ENCODE measurements at places on chromosomes 3 and 15.

- DNase-seq: no peak
Observed at GRCh38 chr3:170467571-170468147, 49.0 kb downstream of the CLDN11 start.

DNA sequence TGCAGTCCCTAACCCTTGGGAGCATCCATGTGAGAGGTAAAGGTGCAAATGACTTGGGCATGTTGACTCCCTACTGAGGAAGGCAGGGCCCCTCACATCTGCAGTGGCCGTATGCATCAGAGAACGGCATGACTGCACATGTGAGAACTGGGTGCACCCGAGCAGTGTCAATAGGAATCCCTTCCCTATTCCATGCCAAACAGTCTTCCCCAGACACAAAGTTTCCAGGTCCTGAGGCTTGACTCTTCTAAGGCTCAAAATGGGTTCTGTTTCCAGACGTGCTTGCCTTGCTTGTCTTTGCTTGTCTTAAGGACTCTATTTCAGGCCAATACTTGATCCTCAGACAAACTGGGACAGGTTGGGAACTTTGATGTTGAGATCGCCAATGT lies 20.5 kb upstream of the ANPEP start:
- no peak for DNase-seq

DNA sequence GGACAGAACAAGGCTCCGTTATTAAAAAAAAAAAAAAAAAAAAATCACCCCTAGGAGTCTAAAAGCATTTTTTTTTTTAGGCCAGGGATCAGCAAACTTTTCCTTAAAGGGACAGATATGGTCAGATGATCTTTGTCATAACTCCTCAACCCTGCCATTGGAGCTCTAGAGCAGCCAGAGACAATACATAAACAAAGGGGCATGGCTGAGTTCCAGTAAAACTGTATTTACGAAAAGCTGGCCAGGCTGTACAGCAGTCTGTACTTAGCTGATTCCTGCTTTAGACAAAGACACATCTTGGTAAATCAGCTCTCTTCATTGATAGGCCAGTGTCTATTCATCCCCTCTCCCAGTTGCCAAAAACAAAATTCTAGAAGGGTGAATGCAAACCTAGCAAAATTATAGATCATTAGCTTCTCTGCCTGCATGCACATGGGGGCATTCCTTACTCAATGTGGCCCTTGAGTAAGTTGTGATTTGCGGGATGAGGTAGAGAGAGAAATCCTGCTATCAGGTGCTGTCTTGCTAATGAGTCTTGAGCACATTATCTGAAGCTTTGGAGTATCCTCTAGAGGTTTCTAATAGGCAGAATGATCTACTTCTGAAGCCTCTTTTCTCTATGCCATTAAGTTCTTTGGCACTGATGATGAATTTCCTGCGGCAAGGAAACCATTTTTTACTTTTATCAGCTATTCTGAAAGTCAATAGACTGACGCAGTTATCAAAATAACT lies 35.2 kb downstream of the SENP8 start:
- DNase-seq: no peak

DNA sequence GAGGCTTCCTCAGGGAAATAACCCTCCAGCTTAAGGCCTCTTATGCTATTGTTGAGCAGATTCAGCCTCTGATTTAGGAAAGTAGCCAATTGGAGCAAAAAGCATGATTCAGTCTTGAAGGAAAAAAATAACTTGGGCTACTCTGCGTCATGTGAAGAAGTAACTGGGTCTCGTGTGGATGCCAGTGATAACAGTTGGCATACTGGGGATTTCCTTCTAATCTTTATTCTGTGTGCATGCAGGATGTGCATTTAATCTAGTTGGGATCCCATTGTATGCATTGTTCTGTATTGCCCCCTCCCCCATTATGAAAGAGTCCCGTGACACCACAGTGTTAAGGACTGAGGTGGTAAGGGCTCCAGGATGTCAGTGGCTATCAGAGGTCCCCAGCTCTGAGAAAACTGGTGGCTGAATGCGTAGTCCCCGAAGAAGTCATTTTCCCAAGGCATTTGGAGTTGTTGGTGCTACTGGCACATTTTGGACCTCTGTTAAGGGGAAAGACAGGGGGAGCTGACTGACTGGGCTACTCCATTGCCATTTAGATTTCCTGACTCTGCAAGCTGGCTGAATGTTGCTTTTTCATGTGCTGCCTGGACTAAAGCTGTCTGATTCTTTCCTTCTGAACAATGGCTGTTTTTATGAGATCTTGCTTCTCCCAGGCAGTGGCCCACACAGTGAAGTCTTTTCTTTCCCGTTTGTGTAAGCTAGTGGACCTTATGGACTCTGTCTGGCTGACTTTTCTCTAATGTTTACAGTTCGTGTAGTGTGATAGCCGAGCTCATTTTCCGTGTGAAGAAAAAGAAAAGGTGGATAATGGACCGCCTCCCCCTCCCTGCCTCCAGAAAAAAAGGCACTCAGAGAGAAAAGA lies 38.4 kb upstream of the TRAK1 start:
- peak; percentile 57 for DNase-seq

- DNase-seq: no peak
Observed at GRCh38 chr3:33256249-33256648, 21.0 kb upstream of the FBXL2 start.

DNA sequence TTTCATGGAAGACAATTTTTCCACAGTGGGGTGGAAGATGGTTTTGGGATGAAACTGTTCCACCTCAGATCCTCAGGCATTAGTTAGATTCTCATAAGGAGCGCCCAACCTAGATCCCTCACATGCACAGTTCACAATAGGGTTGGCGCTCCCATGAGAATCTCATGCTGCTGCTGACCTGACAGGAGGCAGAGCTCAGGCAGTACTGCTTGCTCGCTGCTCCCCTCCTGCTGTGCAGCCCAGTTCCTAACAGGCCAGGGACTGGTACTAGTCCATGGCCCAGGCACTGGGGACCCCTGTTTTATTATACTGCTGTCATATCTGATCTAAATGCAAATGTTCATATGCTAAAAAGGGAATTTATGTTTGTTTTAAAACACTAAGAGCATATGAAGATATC lies 9.8 kb upstream of the GRK7 start:
- no peak for DNase-seq

- no peak for DNase-seq
Observed at GRCh38 chr3:167684388-167684993, 30.7 kb upstream of the WDR49 start.

GRCh38 chr15:50562735-50563640 lies 16.5 kb upstream of the USP50 start:
- DNase-seq: no peak

- no peak for DNase-seq
Observed at GRCh38 chr3:170801597-170801996, 68.4 kb downstream of the RPL22L1 start.

DNA sequence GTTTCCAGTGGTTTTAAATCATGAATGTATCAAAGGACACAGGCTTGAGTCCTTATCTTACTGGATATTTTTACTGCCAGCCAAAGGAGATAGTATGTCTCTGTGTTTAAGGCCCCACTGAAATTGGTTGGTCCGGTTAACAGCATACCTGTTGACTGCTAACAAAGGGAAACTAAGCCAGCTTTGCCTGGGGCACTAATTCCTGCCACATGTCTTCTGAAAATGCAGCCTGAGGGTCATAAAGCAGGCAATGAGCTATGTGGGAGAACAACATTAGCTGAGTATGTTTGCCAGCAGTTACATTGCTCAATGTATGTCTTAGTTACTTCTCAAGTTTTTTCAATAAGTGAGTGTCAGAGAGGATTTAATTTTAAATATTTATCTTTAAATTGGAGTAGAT lies 12.4 kb downstream of the PLS1 start:
- no peak for DNase-seq

DNA sequence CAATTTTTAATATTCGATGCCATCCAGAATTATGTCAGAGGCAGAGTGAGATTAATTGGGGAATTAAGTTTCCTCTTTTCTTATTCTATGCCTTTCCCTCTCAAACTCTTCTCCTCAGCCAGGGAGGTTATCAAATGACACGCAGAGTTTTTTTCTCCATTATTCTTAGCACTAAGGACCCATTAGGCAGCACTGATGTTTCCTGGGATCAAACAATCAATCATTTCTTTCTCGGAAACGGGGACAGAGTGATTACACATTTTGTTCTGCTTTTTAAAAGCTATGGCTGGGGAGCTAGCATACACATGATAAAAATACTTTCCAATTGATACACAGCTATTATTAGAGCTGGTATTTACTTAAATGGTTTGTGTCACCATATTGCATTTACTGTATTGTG lies 35.3 kb upstream of the PSMD6 start:
- no peak for DNase-seq

DNA sequence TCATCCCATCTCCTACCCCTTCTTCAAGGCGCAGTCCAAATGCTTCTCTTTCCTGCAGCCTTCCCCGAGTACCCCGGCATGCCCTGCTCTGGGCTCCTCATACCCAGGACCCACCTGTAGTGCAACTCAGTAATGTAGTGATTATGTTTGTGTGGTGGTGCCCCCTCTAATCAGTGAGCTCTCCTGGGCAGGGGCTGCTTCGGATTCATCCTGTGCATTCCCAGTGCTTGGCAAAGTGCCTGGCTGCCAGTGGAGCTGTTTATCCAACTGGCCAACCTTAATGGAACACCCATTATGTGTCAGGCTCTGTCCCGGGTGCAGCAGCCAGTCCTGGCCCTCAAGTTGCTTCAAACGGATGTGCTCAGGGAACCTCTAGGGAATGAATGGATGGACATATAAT lies 174.4 kb upstream of the LINGO1 start:
- no peak for DNase-seq

DNA sequence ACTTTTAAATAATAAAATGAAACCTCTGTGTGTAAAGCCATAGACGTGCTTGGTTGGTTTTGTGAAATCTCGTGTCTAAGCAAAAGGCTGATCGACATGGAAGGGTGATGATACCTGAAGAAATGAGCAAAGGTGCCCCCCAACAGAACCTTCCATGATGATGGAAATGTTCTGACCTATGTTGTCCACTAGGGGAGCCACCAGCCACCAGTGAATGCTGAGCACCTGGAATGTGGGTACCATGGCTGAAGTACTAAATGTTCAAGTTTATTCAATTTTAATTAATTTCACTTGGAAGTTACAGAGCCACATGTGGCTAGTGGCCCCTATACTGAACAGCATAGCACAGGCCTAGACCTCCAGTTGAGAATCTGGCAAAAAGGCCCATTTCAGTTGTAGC lies 158.8 kb downstream of the POLR2M start:
- no peak for DNase-seq

- no peak for DNase-seq
Observed at GRCh38 chr3:16286751-16287543, 21.9 kb downstream of the OXNAD1 start.

DNA sequence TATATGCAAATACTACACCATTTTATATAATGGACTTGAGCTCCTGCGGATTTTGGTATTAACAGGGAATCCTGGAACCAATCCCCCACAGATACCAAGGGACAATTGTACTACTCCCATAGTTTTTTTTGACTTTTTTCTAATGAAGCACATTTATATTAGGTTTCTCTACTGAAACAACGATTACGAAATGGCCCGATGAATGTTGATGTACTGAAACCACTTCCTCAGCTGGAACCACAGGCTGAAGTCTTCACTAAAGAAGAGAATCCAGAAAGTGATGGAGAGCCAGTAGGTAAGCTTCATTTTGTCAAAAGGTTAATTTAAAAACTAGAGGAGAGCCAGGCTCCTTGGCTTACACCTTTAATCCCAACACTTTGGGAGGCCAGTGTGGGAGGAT lies 121.5 kb upstream of the LRRFIP2 start:
- DNase-seq: no peak

DNA sequence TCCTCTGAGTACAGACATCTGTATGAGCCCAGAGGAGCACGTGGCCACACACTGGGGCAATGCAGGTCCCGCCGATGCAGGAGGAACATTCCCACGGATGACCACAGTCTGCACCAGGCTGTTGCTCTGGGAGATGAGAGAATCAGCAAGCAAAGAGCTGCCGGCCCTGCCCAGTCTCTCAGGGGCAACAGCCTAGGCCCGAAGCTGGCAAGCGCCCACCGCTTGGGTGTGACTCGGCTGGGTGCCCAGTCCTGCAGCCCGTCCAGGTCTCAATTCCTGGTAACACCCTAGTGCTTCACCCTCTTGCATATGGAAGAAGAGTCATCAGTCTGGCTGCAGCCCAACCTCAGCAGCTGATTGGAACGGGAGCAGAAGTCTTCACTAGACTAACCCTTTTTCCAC lies 153.7 kb upstream of the HES1 start:
- peak; percentile 89 for DNase-seq

GRCh38 chr15:75455424-75455981 lies 4.0 kb upstream of the SIN3A start:
- DNase-seq: peak; percentile 96

GRCh38 chr15:29140475-29141307 lies 128.9 kb downstream of the NSMCE3 start:
- DNase-seq: no peak

DNA sequence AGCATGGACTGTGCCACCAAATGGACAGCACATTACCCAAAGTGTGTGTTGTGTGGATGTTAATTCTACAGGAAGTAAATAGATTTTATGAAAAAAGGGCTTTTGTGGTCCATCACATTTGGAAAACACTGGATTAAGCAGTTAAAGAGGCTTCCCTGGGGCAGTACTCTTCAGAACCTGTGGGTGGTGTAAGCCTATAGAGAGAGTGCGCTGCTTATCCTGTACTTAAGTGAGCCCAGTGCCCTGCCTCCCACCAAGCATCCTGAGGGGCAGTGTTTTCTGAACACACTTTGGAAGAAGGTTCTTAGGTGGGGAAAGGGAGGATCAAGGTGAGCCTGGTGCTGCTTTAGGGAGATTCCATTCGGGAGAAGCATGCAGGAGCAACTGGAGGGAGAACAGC lies 10.9 kb downstream of the TTLL3 start:
- no peak for DNase-seq

DNA sequence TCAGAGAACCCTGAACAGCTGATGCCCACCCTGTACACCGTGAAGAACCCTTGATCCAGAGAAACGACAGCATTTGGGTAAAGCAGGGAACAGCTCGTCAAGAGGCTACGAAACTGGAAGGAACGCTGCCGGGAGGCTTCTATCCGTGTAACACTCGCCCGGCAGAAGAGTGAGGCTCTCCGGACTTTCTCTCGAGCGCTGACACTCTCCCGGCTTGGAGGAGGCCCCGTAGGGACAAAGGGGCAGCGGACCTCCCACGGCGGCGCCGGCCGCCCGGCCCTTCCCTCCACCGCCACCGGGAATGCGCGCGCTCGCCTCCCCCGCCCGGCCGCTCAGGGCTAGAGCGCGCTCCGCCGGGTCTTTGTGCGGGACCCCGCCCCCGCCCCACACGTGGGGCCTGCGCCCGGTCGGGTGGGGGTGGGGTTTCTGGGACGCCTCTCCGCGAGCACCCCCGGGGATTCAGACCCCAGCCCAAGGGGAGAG lies 1.7 kb downstream of the HYAL2 start:
- DNase-seq: peak; percentile 91

GRCh38 chr3:123562547-123562946 lies 22.3 kb downstream of the HACD2 start:
- no peak for DNase-seq
